ENCODE measurements at places on chromosomes 13 and 19.

GRCh38 chr13:109963960-109964563, 177.7 kb upstream of the IRS2 start:
- DNase-seq: no peak

GRCh38 chr19:40735013-40735771, 15.1 kb downstream of the ACTMAP start:
- no peak for DNase-seq

DNA sequence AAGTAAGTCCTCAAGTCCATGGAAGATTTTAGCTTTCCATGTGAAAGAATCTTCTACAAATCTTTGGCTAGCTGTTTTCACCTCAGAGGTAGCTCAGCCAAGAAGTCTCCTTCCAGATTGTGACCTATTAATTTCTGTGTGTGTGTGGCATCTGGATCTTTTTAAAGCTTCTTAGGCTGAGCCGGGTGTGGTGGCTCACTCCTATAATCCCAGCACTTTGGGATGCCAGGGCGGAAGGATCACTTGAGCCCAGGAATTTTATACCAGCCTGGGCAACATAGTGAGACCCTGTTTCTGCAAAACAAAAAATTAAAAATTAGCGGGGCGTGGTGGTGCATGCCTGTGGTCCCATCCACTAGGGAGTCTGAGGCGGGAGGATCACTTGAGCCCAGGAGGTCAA, 13.4 kb upstream of the SLC44A2 start:
- DNase-seq: no peak

DNA sequence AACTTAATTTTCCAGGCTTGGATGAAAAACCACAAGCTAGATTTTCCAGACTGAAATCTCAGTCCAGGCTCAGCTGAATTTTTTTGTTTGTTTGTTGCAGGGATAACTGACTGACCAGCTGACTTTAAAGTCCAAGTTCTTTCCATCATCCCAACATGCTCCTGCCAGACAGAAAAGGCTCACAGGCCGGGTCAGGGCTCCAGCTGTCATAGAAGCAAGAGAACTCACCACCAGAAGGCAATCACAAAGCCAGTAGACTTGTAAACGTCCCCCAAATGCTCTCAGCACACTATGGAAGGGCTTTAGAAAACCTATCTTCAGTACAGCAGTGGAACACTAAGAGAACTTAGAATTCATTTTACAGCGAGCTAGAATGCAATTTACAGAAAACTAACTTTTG, 25.5 kb downstream of the DCLK1 start:
- no peak for DNase-seq

DNA sequence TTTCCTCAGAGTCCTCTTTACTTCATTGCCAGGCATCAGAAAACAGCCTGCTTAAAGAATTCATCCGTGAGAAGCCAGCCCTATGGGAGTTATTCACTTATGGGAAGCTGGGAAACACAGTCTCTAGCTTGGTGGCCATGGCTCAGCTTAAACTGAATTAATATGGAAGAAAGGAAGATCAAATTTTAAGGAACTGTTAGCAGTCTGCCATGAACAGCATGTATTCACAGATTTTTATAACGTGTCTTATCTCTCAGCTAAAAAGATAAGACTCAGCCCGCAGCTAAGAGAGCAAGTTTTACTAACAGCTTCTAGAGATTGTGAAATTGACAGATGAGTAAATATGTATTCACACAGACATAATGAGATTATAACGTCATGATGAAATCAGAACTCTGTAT, 253.7 kb upstream of the RXFP2 start:
- DNase-seq: no peak

- no peak for DNase-seq
These were observed 20.5 kb downstream of the ATP4B start for GRCh38 chr13:113637262-113638160.

DNA sequence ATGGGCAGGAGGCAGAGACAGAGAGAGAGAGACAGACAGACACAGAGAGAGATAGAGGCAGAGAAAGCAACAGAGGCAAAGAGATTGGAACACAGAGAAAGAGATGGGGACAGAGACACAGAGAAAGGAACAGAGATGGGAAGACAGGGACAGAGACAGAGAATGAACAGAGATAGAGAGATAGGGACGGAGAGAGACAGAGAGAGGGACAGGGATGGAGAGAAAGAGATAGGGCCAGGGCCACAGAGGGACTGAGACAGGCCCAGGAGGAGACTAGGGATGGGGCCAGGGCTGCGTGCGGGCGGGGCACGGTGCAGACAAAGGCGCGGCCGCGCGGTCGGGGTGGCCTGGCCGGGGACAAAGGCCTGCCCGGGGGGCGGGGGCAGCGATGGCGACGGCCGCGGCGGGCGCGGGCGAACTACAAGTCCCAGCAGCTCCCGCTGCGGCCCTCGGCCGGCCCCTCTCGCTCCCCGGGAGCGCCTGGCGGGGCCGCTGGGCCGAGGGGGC, at the start of gene ZNF358:
TSS of gene ZNF358 (plus strand) at position 459 of the 507 bp plus-strand sequence. CDS start 3,140 bp downstream, outside the sequence.
- peak; percentile 58 for DNase-seq

- DNase-seq: no peak
These were observed 153.1 kb downstream of the FGF9 start for GRCh38 chr13:21823949-21824348.

- no peak for DNase-seq
These were observed 321.6 kb downstream of the NDFIP2 start for GRCh38 chr13:79802389-79803085.

DNA sequence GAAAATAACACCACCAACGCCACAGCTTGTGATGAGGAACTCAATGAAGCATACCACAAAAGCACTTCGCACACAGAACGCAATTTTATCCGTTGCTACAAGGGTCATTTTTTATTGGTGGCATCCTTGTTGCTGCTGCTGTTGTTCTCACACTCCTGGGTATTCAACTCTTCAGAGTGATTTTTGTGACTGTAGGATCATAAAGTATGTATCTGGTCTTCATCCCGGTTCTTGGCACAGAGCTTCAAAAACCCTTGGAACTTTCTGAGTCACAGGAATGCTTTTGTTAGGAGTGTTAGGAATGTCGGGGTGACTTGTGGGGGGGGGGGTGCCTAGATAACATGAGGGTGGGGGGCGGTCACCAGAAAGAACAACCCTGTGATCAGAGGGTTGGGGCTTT, 108.4 kb downstream of the ZNF557 start:
- DNase-seq: no peak

GRCh38 chr19:5125797-5126497, 157.0 kb downstream of the KDM4B start:
- DNase-seq: no peak

GRCh38 chr13:109297628-109298027, 488.8 kb downstream of the IRS2 start:
- no peak for DNase-seq

DNA sequence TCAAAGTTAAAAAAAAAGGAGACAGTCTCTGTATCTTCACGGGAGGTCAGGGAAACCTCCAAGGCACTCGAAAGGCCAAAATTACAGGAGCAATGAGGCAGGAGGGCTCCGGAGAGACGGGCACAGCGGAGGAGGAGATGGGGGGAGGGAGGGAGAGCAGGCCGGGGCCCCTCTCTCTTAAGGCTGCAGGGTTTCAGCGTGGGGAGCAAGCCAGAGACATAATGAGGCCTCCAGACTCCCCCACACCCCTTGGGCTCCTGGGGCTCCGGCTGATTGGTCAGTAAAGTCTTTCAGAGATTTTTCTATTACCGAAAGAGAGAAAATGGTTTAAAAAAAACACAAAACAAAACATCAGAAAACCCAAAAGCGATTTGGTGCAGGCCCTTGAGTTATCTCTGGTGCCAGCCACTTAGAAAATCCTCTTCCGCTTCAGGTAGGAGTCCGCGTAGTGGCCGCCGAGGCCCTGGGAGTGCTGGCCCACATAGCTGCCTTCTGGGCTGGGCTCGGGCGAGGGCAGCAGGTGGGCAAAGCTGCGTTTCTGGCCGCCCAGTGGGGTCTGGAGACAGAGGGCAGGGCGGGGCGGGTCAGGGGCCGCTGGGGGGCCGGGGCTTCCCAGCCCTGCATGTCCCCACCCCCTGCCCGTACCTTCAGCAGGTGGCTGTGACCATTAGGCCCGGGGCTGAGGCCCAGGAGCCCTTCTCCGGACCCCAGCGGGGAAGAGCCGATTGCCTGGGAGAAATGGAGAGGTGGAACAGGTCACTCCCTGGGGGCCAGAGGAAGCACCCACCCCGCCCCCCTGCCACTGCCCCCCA, 1.4 kb upstream of the FDX2 start:
- DNase-seq: no peak

DNA sequence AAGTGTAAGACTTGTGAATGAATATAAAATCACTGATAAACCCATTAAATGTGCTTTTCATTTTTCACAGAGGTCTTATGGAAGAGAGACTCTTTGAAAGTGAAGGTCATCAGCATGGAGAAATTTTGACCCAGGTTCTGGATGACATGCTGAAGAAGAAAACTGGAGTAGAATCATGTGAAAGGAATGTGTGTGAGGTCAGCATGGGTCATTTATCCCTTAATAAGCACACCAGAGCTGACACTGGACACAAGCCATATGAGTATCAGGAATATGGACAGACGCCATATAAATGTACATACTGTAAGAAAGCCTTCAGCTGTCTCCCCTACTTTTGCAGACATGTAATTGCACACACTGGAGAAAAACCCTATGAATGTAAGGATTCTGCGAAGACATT, 29.0 kb downstream of the ZNF20 start:
- no peak for DNase-seq

DNA sequence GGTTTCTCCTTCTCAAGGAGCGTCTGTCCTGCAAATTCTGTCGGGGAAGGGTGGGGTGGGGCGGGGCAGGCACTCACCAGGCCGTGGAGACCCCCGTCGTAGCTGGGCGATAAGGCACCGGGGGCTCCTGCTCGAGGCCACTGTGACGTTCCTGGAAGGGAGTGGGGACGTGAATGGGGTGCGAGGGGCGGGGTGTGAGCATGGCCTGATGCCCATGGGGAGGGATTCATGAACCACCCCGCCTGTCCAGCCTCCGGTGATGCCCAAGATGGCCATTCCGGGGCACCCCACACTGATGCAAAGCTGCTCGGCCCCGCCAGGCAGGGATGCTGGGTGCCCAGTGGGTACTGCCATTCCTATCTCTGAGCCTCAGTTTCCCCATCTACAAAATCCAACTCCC, 14.4 kb upstream of the UQCR11 start:
- no peak for DNase-seq

DNA sequence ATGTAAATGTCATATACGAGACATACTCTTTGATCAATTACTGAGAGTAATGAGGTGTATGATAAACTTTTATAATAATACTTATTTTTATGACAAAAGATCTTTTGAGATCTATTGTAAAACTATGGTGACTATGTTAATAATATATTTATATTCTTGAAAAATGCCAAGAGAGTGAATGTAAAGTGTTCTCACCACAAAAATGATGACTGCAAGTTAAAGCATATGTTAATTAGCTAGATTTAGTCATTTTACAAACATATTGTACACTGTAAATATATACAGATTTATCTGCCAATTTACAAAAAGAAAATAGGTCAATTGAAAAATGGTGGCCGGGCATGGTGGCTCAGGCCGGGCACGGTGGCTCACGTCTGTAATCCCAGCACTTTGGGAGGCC, 81.0 kb downstream of the GPC6 start:
- no peak for DNase-seq

DNA sequence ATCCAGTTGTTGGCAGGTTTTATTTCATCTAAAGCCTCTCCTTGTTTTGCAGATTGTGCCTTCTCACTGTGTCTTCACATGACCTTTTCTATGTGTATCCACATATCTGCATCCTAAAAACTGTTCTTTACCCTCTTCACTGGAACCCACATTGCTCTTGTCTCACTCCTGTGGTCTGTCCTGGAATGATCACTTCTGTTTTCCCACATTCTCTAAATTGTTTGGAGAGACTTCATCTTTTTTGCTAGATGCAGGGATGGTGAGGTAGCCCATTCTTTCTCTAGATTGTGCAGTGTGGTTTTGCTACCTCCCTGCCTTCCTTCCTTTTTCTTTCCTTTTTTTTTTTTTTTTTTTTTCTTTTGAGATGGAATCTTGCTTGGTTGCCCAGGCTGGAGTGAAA, 608.6 kb upstream of the MIR17HG start:
- no peak for DNase-seq

DNA sequence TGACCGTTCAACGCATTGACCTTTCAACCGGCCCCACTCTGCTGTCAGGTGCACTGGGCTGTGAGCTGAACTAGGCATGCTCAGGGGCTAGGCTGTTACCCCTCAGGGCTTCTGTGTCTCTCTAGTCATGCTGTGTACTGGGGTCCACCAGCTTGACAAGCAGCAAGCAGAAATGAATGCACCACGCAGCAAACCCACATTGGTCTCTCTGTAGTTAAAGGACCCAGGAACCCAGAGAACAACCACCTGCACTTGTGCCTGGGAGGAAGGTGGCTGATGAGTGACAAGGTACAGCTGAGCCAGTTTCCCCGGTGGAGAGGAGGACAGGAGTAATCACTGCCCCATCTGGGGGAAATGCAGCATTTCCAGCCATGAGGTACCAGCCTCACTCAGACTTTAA, 159.9 kb downstream of the USP12 start:
- no peak for DNase-seq

GRCh38 chr13:73364736-73365135, 305.9 kb downstream of the KLF5 start:
- DNase-seq: no peak

- DNase-seq: peak; percentile 85
These were observed 753.9 kb downstream of the OLFM4 start for GRCh38 chr13:53782488-53782961.

DNA sequence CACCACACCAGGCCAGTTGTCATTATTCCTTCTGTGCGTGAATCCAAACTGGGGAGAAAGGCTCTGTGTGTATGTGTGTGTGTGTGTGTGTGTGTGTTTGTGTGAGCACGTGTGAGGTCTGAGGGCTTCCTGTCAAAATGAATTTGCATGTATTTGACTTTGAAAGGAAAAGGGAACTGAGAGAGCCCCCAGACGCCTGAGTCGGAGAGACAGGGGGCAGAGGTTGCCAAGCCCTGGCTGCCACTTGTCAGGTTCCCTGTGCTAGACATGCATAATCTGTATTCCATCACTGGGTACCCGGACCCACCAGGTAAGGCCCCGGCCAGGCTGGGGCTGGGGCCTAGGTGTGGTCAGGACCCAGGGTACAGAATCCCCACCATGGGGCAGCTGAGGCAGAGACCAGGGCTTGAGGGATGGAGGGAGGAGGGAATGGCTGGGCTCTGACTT, at the start of gene CLEC17A:
TSS of gene CLEC17A (plus strand) at position 191 of the 447 bp plus-strand sequence. CDS start at position 268, 77 bp downstream.
- no peak for DNase-seq

DNA sequence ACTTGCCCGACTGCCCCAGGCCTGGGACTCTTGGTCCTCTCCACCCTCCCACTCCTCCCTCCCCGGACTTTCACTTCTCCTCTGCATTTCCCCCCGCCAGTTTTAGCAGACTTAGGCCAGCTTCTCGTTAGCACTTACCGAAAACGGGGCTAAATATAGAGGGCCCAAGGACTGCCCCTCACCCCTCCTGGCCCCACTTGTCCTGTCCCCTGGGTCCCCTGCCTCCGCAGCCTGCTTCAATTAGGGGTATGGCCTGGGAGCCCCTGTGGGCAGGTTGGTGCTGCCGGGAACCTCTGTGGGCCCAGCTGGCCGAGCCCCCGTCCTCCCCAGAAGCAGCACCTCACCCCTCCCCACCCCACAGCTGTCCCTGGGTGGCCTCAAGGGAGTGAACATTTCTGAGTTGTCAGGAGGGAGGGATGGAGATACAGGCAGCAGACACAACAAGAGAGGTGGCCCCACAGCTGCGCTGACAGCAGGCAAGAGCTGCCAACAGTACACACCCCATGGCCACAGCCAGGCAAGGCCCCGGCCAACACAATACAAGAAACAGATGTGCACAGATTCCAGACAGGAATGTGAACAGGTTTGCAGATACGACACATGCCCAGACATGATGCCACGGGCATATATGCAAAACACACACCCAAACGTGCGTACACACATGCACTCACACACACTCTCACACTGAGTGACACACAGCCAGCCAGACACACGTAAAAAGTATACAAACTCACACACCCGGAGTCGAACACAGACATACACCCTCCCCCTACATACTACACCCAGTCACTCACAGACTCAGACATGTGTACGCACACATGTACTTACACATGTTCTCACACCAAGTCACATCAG, 2.6 kb downstream of the POU2F2 start:
- peak; percentile 72 for DNase-seq
